Right hindlimb (tissue), 1 donor: ENCODE measurements at places on chromosomes 5 and 9.

DNA sequence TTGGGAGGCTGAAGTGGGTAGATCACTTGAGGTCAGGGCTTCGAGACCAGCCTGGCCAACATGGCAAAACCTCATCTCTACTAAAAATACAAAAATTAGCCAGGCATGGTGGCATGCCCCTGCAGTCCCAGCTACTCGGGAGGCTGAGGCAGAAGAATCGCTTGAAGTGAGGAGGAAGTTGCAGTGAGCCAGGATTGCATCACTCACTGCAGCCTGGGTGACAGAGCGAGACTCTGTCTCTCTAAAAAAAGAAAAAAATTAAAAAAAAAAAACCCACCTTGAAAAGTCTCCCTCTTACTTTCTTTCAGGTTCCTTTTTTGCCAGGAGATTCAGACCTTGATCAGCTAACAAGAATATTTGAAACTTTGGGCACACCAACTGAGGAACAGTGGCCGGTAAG is 34.2 kb downstream of the CDK7 start:
- no peak for DNase-seq

DNA sequence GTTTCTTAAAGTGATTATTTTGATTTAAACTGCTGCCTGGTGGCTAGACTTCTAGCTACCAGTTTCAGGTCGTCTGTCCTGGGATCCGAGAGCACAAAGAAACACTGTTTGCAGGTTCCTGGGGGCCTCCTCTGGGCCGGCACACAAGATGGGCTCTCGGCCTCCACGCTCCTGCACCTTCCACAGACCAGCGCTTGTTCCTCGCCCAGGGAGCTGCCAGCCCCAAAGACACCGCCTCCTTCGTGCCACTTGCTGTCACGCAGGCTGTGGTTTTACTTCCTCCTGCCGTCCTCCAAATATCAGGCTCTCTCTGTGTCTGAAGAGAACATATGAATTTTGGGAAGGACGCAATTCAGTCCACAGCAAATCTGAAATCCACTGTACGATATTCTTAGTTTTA is 105.8 kb downstream of the ROR2 start:
- DNase-seq, result peak; percentile 62

DNA sequence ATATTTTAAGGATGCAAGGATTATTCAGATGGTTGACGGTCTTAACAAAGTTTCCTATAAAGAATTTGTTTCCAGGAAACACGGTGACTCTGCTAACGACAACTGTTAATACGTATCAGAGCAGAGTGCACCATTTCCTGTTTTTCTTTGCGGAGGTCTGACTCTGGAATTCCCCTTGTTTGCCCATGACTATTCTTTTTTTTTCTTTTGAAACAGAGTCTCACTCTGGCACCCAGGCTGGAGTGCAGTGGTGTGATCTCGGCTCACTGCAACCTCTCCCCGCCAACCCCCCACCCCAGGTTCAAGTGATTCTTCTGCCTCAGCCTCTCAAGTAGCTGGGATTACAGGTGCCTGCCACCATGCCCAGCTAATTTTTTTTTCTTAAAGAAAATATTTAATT is 115.9 kb downstream of the CDC42SE2 start:
- no peak for DNase-seq

- DNase-seq, result peak; percentile 99
These were observed at the start of gene ATP6V1G1 for GRCh38 chr9:114587345-114588202. Gene ATP6V1G1 (plus strand): TSS chr9:114587769. CDS start chr9:114587839, 70 bp downstream.
